ENCODE measurements at places on chromosomes 2 and 18.

DNA sequence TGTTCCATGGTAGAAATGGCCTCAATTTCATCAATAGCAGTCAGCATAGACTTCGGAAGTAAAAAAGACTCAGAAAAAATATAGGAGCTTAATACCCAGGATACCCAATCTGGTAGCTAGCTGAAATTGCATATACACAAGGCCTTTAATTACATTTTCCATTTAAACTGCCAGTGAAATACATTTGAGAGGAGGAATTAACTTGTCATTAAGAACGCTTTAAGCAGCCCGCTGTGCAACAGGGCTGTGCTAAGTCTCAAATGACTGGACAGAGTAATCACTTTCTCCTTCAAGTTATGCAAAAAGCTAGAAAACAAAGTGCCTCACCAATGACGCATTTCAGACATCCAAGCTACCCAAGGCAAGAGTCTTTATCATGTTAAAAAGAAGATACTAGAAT, 558.8 kb downstream of the MBD2 start:
- no peak for DNase-seq

GRCh38 chr2:119846021-119846420, 86.3 kb downstream of the PTPN4 start:
- no peak for DNase-seq

- no peak for DNase-seq
These were observed 32.7 kb downstream of the QPCT start for GRCh38 chr2:37377187-37377532.

DNA sequence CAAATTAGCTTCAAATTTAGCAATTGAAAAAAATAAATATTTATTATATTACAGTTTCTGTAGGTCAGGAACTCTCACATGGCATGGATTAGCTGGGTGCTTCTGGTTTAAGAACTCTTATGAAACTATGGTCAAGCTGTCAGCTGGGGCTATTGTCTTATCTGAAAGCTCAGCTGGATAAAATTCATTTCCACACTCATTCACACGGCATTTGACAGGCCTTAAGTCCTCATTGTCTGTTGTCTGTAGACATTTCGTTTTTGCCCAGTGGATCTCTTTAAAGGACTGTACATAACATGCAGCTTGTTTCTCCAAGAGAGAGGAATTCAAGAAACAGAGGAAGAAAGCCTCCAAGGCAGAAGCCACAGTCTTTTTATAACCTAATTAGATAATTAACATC, 1556.8 kb upstream of the SLC39A10 start:
- no peak for DNase-seq

- no peak for DNase-seq
These were observed 193.6 kb upstream of the PKDCC start for GRCh38 chr2:41854227-41854626.

GRCh38 chr2:12979066-12979465, 262.3 kb downstream of the TRIB2 start:
- DNase-seq: no peak

GRCh38 chr2:67896476-67896875, 166.3 kb downstream of the C1D start:
- DNase-seq: no peak

- no peak for DNase-seq
These were observed 30.0 kb downstream of the MRPL35 start for GRCh38 chr2:86229221-86229620.

- DNase-seq: no peak
These were observed 87.8 kb upstream of the TMEM17 start for GRCh38 chr2:62593825-62594224.

- peak; percentile 97 for DNase-seq
These were observed at the start of gene RND3 for GRCh38 chr2:150487537-150488429. TSS of gene RND3 (minus strand) at chr2:150487667. CDS start at chr2:150487417, 250 bp downstream.

- no peak for DNase-seq
These were observed 34.1 kb upstream of the ZDBF2 start for GRCh38 chr2:206240327-206240726.

GRCh38 chr2:27186613-27187345, 25.1 kb upstream of the ATRAID start:
- no peak for DNase-seq

DNA sequence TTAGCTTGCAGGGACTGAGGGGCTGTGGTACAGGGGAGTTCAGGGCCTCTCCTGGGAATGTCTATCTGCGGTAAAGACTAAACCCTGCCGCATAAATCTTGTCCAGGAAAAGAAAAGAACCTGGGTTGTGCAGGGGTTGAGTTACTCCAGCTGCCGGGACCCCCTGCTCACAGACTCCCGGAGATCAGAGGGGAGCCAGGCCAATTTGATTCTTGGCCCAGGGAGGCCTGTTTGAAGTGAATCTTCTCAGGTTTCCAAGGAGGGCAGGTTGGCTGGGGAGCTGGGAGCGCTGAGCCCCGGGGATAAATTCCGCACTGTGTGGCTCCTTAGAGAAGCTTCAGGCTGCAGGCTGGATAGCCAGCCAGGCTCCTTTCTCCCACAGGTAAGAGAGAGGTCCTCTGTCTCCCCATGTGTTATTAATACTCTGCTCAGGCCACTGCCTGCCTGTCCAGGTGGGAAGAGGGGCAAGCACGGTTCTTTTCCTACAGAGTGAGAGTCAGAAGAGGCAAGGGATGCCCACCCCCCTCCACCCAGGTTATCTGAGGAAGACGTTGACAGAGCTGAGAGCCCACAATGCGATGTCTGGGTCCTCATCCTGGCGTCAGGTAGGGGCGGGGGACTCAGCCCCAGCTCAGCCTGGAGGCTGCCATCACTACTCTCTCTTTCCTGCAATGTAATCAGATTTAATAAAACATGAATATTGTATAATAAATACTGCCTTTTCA, 82.7 kb downstream of the LONRF2 start:
- no peak for DNase-seq

GRCh38 chr2:113058998-113059960, at the start of gene IL36RN:
TSS of gene IL36RN (plus strand) at chr2:113059198. CDS start at chr2:113059439, 241 bp downstream.
- no peak for DNase-seq

- peak; percentile 98 for DNase-seq
These were observed 57.3 kb downstream of the NEDD4L start for GRCh38 chr18:58101291-58101794.

DNA sequence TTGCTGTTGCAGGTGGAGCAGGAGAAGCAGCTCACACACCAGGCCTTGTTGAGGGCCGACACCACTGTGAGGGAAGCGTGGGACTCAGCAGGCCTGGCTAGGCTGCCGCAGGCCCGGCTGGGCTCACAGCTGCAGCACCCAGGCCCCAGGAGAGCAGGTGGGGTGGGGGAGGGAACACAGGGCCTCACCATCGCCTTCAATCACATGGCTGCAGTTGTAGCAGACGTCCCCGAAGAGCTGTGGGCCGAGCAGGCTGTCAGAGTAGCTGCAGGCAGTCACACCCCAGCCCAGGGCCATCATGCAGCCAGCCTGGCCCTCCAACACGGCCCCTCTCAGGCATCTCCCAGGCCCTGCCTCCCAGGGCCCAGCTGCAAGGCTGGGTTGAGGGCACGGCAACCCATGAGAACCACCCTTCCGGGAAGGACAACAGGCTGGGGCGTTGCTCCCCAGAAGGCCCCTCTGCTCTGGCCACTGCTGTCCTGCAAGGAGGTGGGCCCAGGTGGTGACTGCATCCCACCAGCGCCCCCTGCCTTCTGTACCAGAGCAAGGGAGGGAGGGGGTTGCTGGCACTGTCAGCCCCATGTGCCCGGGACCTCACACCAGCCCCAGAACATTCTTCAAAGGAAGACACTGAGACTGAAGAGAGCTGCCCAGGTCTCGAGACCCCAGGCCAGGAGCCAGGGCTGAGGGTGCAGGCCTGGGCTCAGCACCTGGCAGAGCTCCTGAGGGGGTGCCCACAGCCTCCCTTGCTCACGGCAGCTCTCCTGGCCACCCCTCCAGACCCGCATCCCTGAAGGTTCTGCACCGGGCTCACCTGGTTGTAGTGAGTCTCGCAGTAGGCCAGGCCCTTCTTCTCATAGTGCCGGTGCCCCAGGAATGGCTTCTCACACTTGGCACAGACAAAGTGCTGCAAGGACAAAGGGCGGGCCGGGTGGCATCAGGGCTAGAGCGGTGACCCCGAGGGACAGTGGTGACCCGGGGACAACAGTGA, 5.6 kb upstream of the GPR17 start:
- DNase-seq: no peak

DNA sequence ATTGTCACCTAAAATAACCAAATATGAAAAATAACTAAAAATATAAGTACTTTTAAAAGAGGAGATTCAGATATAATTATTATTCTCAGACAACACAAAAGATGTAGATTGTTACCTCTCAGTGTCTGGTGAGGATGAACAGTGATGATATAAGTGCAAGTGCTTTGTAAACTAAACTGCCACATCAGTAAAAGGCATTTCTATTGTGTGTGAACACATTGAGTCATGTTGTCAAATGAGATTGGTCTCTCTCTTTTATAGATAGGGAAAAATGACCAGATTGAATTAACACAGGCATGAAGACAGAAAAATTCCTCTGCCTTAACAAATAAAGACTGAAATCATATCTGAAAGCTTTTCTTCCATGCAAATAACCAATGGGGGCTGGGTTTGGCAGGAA, 182.4 kb upstream of the TMEFF2 start:
- peak; percentile 8 for DNase-seq

All from NCI-H526 (cell line).